HEK293T (cell line): ENCODE measurements at places on chromosomes 11 and 22.

GRCh38 chr11:78733031-78733430 is 158.4 kb upstream of the NARS2 start:
- DNase-seq: no peak

GRCh38 chr11:116481126-116481675 is 291.6 kb downstream of the BUD13 start:
- DNase-seq: no peak

- DNase-seq: no peak
These were observed 5.5 kb downstream of the OSM start for GRCh38 chr22:30261134-30261533.

DNA sequence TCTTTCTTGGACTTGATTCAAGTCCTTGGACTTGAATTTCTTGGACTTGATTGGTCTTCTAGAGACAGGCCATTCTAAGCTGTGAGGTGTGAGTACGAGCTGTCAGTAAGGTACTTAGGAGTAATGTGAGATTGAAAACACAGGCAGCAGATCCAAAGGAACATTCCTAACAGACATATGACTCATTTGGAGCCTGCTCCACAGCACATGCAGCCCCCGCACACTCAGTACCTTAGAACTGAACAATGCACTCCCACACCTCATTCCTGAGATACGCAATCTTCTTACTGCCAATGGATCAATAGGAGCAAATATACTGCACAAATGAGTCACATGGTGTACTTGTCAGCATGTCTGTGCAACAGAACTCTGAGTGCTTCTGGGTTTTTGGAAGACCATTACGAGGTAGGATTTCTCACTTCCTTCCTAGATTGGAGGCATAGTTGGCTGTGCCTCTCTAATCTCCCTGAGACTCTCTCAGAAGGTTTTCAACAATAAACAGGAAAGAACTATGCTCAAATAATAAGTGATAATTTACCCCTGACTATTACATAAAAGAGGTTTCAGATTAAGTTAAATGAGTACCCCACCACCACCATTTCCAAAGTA is 243.1 kb downstream of the KCNA4 start:
- DNase-seq: no peak

GRCh38 chr22:50705851-50706351 is 32.1 kb upstream of the ACR start:
- DNase-seq: no peak

- no peak for DNase-seq
These were observed 3.2 kb upstream of the MDK start for GRCh38 chr11:46378296-46378695.

DNA sequence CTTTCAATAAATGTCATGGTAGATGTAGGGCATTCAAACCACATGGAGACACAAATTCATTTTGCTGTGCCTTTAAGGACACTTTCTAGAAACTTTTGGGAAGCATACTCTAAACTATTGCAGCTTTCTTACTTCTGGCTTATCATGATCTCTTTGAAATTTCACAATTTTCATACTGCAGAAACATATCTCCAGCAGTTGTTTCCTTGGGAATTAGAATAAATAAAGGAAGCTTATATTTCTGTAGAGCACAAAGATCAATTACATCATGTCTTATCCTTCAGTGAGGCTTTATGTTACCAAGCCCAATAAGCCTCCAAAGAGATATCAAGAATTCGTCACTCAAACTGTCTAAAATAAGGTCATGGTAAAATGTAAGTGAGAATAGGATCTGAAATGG is 74.5 kb upstream of the RAB38 start:
- DNase-seq: no peak

DNA sequence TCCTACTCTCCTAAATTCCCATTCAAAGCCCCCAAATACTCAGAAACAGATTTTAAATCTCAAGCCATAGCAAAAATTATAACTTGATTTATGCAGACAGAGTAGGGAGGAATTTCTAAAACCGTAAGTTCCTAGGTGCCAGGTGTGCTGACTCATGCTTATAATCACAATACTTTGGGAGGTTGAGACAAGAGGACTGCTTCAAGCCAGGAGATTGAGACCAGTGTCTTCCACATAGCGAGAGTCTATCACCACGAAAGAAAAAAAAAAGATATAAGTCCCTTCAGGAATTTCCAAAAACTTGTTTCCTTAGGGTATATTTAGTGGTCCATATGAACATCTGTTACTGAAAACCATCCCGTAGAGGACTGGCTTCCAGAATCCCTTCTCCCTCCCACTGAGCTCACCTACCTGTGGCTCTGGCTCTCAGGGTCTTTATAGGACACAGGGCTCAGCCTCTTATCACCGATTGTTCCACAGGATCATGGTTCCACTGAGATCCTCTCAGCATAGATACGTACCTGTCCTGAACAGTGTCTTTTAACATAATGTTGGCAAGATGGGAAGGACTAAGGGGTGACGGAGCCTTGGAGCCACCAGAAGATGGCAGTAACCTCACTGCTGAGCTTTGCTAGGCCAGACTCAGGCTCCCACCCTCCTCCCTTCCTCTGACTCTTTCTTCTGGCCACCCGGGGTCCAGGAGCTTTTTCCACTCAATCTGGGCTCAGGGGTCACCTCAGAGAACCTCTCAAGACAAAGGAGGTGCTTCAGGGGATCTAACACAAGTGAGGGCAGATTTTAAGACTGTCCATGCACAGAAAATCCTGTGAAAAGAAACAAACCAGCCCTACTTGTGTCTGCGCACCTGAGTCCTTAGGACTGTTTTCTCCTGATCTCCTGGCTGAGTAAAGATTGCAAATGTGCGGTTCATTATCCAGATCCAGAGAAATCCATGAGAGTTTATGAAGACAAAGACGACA is 117.5 kb upstream of the TOP3B start:
- peak; percentile 48 for DNase-seq

DNA sequence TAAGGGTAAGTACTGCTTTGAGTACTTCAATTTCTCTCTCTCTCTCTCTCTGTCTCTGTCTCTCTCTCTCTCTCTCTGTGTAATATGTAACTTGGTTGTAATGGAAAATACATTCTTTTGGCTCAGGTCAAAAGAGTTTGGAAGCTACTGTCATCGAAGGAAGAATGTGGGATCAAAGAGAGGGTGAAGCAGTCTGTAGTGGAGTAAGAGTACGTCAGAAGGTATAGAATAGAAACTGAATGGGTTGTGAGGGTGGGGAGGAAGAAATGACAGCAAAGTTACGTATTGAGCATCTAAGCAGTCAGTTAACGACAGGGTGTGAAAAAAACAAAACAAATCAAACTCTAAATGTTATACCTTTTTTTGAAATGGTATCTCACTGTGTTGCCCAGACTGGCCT is 10.0 kb downstream of the NCAM1 start:
- no peak for DNase-seq

DNA sequence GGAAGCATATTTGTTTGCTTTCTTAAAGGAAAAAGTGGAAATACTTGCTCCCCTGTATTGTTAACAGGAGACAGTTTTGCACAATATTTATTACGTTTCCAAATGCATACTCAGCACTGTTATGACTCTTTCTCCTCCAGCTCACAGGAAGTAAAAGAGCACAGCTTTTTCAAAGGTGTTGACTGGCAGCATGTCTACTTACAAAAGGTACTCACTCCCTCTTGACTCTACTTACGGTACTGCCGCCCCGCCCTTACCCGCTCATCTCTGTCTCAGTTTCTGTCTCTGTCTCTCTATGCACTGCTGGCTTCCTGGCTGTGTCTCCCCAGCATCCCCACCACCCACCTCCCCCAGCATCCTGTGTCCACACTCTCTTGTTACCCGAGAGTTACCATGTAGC is 32.2 kb upstream of the MYO18B start:
- DNase-seq: no peak

- no peak for DNase-seq
These were observed 264.0 kb downstream of the ETS1 start for GRCh38 chr11:128323381-128323780.

DNA sequence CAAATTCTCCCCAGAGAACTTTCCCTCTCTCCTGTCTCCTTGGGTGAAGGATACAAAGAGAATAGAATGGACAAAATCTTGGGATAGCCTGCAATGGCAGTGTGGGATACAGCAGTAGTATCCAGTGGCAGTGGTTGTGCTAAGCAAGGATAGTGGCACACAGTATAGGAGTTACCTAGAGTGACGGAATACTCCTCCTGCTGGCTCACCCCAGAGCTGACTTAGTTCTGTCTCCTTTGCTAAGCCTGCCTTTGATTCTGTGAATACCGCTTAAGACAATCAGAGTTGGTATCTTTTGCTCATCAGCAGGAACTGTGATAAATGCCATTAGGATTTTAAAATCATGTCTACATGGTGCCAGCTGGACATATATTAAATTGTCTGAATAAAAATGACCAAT is 404.3 kb downstream of the JRKL start:
- DNase-seq: peak; percentile 4

GRCh38 chr11:47233989-47234668 is 14.5 kb downstream of the ACP2 start:
- DNase-seq: no peak

- DNase-seq: no peak
These were observed 88.0 kb downstream of the ZBTB16 start for GRCh38 chr11:114147375-114148012.

- DNase-seq: no peak
These were observed 4.2 kb downstream of the SLC25A1 start for GRCh38 chr22:19174106-19175025.

- DNase-seq: no peak
These were observed 5.0 kb upstream of the MRPL11 start for GRCh38 chr11:66443602-66444001.

DNA sequence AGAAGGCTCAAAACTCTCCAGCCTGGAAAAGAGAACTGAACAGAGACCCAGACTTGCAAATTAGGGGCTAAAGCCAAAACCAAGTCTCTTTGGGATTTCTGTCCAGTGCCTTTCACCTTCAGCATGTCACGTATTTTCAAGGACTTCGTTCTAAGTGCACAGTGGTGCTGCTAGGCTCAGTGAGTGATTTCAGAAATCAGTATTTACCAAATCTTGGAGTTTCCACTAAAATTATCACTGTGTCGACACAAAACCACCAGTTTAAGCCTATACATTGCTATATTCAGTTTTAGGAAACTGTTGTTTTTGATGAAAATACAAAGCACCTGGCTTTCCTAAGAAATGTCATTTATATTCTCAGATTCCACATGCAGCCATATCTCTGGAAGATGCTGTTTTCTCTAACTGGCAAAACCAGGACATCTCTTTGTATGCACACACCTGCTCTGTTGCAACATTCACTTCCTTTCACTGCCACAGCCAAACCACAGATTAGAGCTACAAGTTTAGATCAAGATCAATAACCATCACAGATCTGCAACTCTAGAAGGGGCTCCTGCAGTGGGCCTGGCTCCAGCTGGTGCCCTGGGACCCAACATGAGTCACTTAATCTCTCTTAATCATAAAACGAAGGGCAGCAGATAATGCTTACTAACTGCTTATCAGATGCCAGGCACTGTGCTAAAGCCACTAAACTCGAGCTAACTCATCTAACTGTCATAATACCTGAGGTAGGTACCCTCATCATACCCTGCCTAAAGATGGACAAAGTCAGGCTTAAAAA is 22.3 kb downstream of the SMCO4 start:
- DNase-seq: no peak

GRCh38 chr22:22961574-22961973 is 74.0 kb downstream of the IGLL5 start:
- no peak for DNase-seq
